ENCODE measurements at places on chromosomes 1 and 21.
A peak's percentile ranks its signal among the peaks of the same experiment; 100 is the strongest.

- no peak for DNase-seq
Measured at GRCh38 chr1:76725864-76726619, 141.2 kb upstream of the ST6GALNAC5 start.

- no peak for DNase-seq
Measured at GRCh38 chr1:221025956-221026355, 146.7 kb downstream of the HLX start.

DNA sequence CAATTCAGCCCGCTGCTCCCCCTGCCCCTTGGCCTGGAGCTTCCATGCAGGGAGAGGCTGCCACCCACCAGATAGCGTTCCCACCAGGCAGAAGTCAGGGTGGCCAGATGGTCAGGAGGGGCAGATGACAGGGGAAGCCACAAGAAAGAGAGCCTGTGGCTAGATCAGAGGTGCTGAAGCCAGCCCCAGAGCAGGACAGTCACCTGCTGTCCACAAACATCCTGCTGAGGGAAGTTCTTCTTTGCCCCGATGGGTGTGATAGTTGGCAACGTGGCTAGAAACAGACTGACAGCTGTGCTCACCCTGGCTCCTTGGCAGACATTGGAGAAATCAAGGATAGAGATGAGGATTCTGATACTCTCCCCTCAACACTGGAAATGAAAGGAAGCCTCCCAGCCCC, 27.2 kb upstream of the SRP9 start:
- DNase-seq = no peak

DNA sequence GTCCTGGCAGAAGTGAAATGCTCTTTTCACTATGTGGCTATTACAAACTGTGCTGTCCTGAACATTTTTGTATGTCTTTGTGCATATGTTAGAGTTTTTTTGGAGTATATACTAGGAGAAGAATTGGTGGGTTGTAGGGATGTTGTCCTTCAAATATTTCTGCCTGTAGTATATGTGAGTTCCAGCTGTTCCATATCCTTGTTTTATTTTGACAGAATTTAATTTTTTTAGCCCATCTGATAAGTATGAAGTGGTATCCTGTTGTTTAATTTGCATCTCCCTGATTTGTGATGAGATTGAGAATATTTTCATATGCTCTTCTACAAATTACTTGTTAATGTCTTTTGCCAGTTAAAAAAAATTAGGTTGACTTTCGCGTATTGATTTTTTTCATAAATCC, 34.3 kb downstream of the NEK7 start:
- no peak for DNase-seq

GRCh38 chr1:153968000-153968363, 280 bp downstream of the CREB3L4 start:
- no peak for DNase-seq

DNA sequence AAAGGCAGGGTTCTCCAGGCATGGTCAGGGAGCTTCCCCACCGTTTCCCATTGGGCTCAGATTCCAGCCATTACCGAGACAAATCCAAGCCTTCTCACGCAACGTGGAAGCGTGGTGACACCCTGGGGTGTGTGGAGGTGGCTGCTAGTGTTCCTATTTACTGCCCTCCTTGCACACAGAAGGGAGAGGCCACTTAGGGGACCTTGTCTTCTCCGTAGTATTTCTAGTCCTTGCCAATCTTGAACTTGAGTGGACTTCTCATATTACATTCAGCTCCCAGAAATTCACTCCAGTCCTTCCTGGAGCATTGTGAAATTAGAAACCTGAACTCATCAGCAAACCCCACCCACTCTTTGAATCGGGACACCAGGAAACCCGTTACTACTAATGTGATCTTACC, 131.6 kb downstream of the AJAP1 start:
- DNase-seq = no peak

DNA sequence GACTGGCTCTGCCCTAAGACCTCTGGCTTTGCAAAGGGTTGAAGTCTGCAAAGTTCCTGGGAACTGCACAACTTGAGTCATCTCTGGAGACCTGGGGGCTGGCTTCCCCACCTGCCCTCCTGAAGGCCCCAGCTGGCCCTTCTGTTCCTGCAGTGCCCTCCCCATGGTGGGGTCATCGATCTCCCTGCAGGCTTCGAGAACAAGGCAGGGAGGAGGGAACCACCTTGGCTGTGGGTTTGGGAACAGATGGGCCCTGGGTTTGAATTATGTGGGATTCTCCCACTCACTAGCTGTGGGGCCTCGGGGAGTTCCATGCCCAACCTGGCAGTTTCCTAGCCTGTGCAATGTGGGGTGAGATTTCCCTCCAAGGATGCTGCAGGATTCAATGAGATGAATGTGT, 310.2 kb downstream of the PTPRU start:
- DNase-seq = no peak

GRCh38 chr21:20814090-20814489, 184.1 kb upstream of the NCAM2 start:
- DNase-seq = no peak

- DNase-seq = no peak
Measured at GRCh38 chr1:162471290-162471853, 26.2 kb upstream of the UHMK1 start.

- peak; percentile 99 for DNase-seq
Measured at GRCh38 chr1:214957330-214958137, 125.0 kb upstream of the KCNK2 start.

DNA sequence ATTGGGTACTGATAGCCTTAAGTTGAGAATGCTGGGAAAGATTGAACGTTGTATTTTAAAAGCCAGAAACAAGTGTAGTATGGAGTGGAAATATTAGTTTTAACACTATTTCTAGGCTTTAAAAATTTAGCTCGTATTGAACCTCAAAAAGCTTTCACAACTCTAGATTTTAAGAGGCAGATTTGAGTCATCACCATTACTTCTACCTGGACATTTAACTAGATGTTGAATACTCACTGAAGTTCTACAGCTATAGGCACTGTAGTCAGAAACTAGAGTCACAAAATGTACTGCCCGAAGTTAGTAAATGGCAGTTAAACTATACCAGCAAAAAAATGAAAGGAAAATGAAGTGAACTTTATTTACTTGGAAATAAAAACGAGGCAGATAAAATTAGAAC, 96.5 kb downstream of the NEK7 start:
- no peak for DNase-seq

DNA sequence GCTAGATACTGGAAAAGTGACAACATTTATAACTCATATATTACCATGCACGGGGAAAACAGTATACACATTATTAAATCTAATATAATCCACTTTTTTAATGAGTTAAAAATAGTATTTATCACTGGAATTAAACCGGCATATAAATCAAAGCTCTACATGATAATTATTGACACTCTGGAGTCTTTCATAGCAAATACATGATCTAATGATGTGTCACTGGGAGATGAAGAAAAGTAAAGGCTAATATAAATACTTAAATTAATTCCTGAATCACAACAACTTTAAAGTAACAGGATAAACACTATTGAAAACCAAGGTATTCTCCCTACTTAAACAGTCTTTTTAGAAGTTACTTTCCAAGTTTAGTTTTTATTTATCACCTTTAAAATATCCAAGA, 52.4 kb upstream of the ASPM start:
- no peak for DNase-seq

DNA sequence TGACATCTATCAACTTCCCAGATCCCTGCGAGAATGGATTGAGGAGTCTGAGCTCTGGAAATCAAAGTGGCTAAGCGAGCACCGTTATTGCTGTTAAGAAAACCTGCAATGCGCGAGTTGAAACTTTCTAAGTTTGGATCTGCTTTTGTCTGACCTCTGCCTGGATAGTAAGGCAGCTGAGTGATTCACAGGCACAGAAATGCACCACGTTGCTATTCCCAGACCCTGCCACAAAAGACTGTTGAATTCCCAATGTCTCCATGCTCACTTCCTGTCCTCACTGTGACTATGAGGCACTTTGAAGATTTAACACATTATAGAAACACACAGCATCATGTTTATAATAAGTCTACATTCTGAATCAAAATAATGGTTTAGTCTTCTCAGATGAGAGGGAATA, 27.1 kb upstream of the CNIH3 start:
- no peak for DNase-seq

DNA sequence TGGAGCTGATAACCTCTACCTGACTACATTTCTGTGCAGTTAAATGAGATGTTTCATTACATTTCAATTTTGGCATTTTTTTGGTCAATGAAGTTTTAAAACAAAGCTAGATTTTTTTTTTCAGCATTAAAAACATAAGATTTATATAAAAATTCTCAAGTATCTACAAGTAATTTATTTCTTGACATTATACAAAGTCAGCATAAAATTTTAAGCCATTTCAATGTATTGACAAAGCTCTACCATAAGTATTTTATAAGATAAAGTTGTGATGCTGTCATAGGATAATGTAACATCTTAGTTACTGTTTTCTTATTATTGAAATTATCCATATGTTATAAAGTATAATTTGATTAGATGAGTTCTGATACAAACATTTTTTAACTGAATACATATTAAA, 351.6 kb downstream of the PTBP2 start:
- no peak for DNase-seq

DNA sequence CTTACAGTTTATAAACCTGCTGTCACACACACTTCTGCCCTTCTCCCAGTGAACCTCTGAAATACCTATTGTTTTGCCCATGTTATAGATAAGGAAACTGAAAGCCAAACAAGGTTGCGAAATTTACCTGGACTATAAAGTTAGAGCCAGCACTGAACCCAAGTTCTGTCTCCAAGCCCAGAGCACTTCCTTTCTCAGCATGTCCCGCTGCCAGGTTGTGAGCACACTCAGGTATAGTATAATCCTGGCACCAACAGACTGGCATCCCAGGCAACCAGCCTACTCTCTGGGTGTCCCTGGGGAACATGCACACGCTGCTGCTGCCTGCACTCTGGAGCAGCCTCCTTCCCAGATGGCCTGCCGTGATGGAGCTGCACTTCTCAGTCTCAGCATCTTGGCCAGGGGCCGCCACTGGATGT, 45.1 kb downstream of the PGBD5 start:
- no peak for DNase-seq

DNA sequence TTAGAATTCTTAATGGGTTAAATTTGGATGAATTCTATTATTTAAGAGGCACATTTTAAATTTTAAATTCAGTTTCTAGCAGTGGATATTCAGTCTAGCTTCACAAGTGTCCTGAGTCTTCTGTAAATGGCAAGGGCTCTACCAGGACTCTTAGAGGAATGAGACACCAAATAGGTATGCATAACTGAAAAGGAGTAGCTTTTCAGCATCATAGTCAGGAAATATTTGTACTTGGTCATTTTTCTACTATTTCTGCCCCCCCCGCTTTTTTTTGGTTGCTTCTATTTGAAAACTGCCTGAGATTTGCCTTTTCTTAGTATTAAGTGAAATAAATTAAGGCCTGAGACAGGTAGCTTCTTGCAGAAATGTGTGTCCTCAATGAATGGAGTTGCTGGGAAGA, 80.2 kb downstream of the MAST2 start:
- DNase-seq = peak; percentile 24

GRCh38 chr1:168803806-168804510, 75.0 kb upstream of the DPT start:
- no peak for DNase-seq

DNA sequence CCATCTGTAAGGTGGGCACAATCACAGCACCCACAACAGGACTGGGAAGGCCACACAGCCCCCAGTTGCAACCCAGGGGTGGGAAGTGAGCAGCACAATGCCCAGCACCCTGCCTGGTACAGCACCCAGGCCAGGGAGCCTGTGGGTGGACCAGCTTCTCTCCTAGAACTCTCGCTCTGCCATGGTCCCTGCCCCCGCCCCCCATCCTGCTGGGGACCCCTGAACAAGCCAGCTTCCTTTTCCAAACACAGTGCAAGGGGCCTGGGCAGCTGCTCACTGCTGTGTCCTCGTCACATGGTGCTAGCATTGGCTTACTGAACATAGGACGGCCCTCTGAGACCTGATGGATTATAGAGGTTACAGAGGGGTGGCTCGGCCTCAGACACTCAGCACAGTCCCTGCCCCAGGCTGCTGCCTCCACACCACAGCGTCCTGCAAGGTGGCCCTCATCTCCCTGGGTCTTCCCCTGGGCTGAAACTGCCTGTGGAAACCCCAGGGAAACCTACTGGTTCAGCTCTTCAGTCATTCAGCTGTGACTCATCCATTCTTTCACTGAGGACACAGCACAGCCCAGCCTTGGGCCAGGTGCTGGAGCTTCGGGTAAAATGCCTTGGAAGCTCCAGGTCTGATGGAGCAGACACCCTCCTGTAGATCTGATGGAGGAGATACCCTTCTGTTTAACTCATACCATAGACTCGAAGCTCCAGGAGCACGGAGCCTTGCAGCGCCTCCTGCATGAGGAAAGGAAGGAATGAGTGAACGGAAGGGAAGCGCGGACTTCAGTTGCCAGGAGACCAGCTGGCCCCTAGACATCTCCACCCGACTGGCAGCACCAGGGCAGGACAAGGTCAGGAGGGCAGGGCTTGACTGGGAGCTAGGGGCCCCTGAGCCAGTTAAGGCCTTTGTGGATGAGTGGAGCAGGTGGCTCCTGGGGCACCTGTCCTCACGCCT, 8.1 kb upstream of the PRDM16 start:
- DNase-seq = no peak

- no peak for DNase-seq
Measured at GRCh38 chr1:25784575-25785051, 15.4 kb upstream of the SELENON start.

GRCh38 chr1:218101409-218101808, 183.7 kb upstream of the RRP15 start:
- no peak for DNase-seq

- no peak for DNase-seq
Measured at GRCh38 chr21:29125191-29125590, 5.3 kb upstream of the MAP3K7CL start.

GRCh38 chr1:203361945-203362719, 11.2 kb upstream of the FMOD start:
- DNase-seq = no peak

DNA sequence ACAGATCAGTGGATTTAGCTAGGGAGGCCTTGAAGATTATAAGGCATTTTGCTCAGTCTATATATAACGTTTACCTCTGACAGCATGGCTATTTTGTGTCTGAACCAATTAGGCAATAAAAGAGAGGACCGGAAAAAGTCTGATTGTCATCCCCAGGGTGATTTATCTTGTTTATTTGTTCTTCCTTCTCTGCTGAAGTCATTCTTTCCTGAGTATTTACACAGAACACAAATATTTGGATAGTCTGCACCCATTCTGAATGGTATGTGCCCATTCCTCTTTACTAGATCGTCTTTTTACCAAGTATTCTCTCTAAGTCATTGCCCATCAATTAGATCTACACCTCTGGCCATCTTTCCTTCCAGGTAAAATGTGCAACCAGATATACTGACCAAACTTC, 1602.9 kb downstream of the KCNT2 start:
- no peak for DNase-seq

DNA sequence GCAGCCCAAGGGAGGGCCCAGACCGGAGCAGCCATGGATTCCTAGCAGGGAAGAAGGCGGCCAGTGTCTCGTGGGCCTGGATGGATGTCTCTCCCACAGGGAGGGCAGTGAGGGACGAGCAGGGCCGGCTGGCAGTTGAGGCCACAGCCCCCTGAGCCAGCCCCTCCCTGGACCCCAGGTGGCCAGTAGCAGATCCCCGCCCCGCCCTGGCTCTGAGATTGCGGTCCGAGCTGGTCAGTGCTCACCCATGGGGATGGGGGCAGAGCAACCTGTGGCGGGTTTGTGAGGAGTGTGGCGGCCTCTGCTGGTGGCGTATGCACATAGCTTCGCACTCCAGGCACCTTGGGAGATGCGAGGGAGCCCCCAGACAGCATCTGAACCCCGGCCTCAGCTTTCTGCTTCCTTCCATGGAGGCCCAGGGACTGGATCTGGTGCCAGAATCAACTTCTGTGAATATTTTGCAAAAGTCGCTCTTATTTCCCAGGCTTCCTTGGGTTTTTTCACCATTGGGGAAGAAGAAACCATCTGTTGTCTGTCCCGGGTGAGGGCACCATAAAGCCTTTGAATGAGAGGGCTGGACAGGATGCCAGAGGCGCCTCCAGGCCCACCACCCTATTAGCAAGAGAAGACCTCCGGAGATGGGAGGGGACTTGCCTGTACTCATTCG, 8.4 kb upstream of the KCNN3 start:
- no peak for DNase-seq

Measured in AG04449 (cell line).